Stimulated activated CD8-positive, alpha-beta memory T cell treated with anti-CD3 and anti-CD28 coated beads, Interleukin-4, amount 100 ng/mL, for 1 hour (primary cell): ENCODE measurements at places on chromosomes 6 and 20.

GRCh38 chr6:129628101-129628815, 81.7 kb downstream of the ARHGAP18 start:
- DNase-seq: no peak

DNA sequence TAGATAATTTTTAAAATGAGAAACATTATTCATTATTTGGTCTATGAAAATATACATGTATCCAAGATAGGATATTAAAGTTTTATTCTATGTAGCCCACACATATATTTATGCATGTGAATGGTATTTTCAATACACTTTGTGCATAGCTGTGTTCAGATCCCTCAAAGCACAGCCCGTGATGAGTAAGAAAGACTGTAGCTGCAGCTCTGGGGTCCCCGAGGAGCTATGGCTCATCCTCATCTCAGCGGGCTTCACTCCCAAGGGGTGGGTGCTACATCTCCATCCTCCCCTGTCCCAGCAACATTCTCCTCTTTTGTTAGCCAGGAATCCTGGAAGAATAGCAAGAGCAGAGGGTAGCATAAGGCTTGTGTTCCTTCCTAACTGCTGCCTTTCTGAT, 130.8 kb downstream of the SAMD5 start:
- no peak for DNase-seq

DNA sequence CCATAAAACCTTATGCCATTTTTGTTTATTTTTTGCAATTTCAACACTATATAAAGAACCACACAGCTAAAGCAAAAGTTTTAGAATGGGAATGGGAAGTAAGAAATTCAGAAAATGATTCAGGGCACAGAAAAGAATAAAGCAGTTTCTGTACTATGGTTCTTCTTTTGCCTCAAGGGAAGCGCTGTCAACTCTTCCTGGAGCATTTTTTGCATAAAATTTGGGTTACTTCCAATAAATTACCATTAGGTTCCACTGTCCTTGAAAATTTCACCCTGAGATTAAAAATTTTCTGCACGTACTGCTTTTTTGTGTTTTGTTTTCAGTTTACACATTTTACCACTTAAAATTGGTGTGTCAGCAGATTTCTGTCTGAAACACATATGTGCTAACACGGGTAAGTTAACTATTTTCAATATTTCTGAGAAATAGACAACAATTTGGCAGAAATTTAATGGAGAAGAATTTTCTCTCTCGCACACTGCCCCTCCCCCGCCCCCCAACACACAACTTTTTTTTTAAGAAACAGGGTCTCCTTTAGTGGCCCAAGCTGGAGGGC, 79.6 kb downstream of the ADAT2 start:
- no peak for DNase-seq

DNA sequence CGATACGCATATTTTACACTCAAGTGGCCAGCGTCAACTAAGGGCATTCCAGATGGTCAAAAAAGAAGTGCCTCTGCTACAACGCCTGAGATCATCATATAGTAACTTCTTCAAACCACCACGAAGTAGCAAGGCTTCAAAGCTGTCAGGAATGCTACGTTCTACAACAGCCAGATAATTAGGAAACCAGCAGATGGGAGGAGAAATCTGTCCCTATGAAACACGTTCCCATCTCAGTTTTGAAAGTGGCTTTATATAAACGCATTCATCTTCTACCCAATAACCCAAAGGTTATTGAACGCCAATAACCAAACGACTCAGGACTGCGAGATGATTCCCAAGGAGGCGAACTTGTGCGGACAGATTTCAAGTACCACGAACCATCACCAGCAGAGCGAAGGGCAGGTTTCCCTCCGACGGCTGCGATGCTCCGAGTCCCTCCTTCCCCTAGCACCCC, 1.2 kb downstream of the ABHD12 start:
- DNase-seq: no peak

GRCh38 chr6:151757506-151757955, 50.0 kb upstream of the ESR1 start:
- no peak for DNase-seq

DNA sequence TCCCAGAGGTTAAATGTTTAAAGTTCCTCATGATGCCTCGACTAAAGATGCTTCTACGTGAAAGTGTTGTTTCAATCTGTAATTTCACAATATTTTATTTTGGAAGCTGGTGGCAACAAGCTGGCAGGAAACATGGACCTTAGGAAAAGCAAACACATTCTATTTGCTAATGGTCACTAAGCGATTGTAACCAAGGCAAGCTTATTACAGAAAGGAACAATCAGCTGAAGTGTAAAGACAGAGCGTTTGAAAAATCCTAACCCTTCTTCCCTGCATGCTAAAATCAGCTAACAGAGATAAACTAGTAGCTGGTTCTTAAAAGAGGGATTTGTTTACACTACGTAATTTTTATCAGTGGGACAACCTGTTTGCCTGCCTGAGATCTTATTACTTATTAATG, 50.0 kb downstream of the IL20RA start:
- no peak for DNase-seq

GRCh38 chr20:47043086-47043485, 148.4 kb downstream of the EYA2 start:
- no peak for DNase-seq

- no peak for DNase-seq
Observed at GRCh38 chr6:44622956-44623355, 235.4 kb downstream of the CDC5L start.
